ENCODE measurements at places on chromosomes 7 and 10. TPM values are rescaled to one million over a fixed set of nuclear protein-coding genes. Genes with fewer than 3 reads are reported as not detected.

DNA sequence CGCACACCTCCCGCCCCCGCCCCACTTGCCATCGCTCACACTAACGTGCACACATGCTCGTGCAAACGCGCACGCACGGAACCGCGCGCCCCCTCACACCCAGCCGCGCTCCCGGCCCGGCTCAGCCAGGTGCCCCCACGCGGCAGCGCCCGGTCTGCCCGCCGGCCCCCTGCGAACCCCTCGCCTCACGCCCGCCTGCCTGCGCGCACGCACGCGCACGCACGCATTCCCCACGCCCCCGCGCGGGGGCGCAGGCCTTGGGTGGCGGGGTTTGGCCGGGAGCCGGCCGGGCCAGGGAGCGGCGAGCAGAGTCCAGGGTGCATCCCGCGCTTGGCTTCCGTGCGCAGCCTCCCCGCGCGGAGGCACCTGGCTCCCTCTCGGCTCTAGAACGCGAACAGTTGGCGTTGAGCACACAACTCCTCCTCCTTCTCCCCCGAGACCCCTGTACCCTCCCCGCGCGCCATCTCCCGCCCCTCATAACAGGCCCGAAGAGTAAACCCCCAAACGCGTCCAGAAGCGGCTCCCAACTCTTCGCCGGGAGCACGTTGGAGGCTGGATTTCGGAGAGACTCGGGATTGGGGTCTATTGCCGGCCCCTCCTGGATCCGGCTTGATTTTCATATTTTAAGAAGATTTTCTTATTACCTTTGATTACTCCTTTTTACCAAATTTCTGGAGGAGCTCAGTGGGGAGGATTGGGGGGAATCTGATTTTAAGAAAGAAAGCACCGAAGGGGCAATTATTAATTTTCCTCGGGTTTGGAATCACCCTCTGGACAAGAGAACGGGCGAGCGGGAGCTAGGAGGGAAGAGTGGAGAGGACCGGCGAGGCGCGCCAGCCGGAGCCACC, 527 bp upstream of the SORCS3 start:
- no peak for DNase-seq

DNA sequence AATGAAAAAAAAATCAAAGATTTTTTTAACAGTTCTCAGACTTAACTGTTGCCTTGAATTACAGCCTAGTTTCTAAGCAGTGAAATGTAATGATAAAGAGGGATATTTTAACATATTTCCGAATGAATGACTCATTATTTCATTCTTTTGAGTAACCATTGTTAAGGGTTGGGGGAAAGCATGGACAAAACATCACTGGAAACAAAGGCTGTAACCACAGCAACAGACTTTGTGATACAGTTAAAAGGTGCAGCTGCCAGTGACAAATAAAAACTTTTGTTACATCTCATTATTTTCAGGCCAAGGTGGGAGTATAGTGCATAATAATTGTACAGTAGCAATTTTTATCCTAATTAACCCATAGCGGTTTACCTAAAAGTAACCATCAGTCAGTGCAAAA, 172.6 kb downstream of the LRRTM3 start:
- no peak for DNase-seq

DNA sequence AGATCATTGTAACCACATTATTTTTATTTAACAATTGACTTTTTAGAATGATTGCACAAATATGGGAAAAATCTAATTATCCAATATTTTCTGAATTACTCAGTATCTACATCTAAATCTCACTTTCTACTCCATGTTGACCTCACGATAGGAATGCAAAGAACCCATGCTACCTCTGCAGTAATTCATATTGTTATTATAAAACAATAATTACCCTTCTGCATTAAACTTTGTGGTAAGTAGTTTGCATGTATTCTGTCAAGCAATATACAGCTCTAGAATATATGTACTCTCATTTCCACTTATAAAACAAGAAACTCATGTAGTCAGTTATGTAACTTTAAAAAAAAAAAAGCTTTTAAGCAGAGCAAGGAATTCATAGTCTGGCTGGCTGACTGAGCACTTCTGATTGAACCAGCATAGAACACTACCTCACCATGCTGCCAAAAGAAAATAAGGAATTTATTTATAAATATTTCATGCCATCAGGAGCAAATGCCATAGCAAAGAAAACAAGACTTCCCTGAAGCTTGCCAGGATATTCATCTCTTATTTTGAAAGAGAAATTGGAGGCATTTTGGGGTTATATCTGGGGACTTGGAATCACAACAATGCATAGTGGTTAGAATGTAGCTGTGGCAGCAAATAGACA, 895.7 kb downstream of the XPNPEP1 start:
- no peak for DNase-seq

The INMT gene
- polyA plus RNA-seq, result 103 TPM

DNA sequence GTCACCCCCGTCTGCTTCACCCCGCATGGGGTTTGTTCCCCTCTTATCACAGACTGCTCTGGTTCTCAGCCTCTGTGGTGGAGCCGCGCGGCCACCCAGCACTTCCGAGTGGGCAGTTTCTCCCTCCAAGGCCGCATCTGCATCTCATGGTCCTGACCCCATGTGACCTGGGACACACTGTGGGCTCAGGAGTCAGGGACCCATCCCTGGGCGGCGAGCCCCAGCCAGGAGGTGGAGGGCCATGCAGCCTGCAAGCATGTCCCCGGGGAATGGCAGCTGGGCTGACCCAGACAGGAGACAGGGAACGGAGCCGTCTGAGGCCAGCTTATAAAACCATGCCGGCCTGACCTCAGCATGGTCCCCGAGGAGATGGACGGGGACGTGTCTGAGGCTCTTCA, 25.2 kb upstream of the TTYH3 start:
- DNase-seq, result peak; percentile 72

GRCh38 chr7:39375047-39375873, 190.9 kb upstream of the YAE1 start:
- no peak for DNase-seq

The NME8 gene
- polyA plus RNA-seq, result not detected

DNA sequence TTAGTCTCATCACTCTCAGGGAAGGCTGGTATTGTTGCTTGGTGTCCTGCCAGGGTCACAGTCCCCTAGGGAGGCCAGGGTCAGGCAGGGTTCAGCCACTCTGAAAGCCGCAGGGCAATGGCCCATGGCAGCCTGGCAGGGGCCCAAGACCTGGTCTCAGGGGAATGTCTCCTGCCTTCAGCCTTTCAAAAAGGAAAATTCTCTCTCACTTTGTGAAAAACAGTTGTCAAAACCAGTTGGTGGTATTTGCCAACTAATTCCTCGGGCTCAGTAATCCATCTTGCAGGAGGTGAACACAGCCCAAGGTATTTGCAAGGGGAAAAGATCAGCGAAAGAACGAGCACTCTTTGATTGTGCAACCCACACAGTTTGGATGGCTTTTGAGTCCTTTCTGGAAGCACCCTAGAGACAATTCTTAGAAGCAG, 101.5 kb downstream of the JCAD start:
- DNase-seq, result peak; percentile 85

The TET1 gene
- 0.32 TPM for polyA plus RNA-seq

The IL2RA gene
- 0.18 TPM for polyA plus RNA-seq

The SEMA3D gene
- polyA plus RNA-seq, result 0.54 TPM

GRCh38 chr10:130336617-130337304, 200.6 kb downstream of the GLRX3 start:
- DNase-seq, result no peak

- DNase-seq, result no peak
Observed at GRCh38 chr7:102834999-102835398, 77.8 kb upstream of the LRRC17 start.

GRCh38 chr7:99399597-99399996, 8.8 kb downstream of the PDAP1 start:
- DNase-seq, result no peak

Data from right cardiac atrium (tissue), 5 donors.